SJCRH30 (cell line): ENCODE measurements at places on chromosomes 5 and 9.

- DNase-seq, result no peak
These were observed 29.6 kb downstream of the ANKDD1B start for GRCh38 chr5:75640826-75641225.

DNA sequence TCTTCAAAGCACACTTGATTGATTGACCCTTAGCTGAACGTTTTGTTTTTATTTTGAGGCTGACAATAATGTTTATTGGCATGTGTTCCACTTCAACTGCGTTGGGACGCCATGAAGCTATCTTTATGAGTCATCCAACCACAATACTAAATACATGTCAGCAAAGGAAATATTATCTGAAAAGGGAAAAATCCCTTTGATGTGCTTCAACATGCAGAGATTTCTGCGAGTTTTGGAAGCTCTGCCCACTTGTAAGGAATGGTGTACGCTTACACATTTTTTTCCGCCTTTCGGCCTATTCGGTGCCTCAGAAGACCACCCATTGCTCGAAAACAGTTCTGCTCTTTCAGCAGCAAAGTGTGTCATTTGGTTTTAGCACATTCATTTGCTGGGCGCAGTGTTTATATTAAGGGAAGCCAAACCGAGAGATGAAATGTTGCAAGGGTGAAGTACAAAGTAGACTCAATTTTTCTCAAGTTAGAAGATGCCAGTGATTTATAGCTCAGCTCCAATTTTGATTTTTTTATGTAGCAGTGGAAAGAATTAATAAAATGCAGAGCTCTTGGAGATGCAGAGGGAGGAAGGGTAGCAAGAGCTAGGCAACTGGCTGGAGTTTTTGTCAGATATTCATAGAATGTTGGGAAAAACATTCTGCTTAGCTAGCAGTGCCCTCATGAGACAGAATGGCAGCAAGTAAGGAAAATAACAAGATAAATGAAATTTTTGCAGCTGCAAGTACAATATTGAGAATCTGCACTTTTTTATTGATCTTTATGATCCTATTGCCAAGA, 68.9 kb downstream of the PRDM6 start:
- peak; percentile 58 for DNase-seq

DNA sequence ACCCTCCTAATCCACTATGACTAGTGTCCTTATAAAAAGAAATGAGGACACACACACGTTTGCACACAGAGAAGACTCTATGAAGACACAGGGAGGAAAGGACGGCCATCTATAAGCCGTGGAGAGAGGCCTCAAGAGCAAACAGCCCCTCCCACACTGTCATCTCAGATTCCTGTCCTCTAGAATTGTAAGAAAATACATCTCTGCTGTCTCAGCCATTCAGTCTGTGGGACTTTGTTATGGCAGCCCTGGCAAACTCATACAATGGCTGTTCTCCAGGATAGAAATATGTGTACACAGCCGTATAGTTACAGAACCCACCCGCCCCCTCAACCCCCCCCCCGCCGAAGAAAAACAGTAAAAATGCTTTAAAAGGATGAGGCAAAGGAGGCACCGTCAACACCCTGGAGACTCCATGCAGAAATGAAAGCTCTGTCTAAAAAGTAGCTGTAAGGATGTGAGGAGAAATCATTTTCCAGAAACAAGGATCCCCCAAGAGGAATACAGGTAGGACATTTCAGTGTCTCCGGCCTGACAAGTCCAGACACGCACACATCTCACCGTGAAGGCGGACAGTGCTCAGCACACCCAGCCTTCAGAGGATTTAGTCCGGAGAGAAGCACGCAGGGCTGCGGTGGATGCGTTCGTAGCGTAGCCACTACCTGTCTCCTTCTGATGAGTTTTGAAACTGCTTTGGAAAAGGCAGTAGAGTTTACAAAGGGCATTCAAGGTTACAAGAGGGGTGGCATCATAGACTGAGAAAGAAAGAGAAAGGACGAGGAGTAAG, 110.8 kb upstream of the ERCC6L2 start:
- DNase-seq, result peak; percentile 51

GRCh38 chr5:155794795-155795194, 532.2 kb upstream of the SGCD start:
- DNase-seq, result peak; percentile 3

- DNase-seq, result no peak
These were observed 651.6 kb upstream of the RORB start for GRCh38 chr9:73845539-73845938.

DNA sequence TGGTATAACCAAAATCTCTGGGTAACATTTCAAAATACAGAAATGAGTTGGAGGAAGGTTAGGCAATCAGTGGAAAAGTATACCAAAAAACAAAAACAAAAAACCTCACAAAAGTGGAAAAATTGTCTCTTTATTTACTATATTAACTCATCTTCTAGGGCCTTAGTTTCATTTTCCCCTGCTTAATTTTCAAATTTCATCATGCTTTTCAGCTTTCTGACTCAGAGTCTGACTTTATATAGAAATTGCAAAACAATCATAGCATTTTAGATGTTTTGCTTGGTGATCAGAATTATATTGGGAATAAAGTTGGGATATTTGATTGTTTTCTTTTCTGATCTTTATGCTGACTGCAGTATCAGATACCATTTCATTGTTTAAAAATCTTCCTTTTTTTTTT, 257.0 kb upstream of the PRR16 start:
- no peak for DNase-seq

GRCh38 chr5:33762859-33763258, 128.9 kb downstream of the ADAMTS12 start:
- no peak for DNase-seq

DNA sequence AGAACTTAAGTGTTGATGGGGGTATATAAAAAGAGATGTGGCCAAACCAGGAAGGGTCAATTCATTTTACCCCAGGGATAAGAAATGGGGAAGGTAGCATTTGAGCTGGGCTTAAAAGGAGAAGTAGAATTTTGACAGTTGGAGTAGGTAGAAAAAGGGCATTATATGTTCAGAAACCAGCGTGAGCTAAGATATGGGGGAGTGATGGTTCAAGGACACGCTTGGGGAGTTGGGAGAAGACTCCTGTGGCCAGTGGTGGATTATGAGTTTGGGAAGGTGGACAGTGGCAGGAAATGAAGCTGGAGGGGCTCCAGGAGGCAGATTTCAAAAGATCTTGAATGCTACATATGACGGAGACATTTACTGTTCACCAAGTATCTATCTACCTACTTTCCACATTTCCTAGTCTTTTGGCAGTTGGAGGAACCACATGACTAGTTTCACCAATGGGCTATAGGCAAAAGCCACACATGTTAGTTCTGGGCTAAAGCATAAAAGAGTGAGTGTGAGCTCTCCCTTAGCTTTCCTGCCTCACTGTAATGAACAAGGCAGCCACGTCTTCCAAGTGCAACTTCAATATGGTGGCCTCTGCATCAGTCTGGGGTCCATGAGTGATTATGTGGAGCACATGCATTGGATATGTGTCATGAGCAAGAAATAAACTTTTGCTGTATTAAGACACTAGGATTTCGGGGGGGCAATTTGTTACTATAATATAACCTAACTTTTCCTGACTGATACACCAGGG, 15.7 kb upstream of the GSN start:
- no peak for DNase-seq

GRCh38 chr9:73736270-73736669, 584.6 kb downstream of the ANXA1 start:
- no peak for DNase-seq

- no peak for DNase-seq
These were observed 333.7 kb downstream of the CWC27 start for GRCh38 chr5:65102371-65102975.

DNA sequence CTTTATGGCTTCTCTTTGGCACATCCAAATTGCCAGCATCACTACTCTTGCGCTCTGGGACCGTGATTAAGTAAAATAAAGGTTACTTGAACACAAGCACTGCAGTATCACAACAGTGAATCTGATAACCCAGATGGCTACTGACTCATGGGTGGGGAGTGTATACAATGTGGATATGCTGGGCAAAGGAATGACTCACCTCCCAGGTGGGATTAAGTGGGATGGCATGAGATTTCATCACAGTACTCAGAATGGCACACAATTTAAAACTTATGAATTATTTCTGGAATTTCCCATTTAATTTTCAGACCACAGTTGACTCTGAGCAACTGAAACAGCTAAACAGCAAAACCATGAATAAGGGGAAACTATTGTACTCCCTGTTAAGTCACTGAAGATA, 4.3 kb downstream of the GFM2 start:
- peak; percentile 27 for DNase-seq
